ENCODE measurements at places on chromosomes 7 and 10.

- DNase-seq, result no peak
Observed at GRCh38 chr10:46079831-46080585, 33.9 kb upstream of the MSMB start.

- no peak for DNase-seq
Observed at GRCh38 chr10:84291384-84291783, 37.0 kb upstream of the CCSER2 start.

- DNase-seq, result no peak
Observed at GRCh38 chr7:18020138-18020715, 7.4 kb downstream of the PRPS1L1 start.

DNA sequence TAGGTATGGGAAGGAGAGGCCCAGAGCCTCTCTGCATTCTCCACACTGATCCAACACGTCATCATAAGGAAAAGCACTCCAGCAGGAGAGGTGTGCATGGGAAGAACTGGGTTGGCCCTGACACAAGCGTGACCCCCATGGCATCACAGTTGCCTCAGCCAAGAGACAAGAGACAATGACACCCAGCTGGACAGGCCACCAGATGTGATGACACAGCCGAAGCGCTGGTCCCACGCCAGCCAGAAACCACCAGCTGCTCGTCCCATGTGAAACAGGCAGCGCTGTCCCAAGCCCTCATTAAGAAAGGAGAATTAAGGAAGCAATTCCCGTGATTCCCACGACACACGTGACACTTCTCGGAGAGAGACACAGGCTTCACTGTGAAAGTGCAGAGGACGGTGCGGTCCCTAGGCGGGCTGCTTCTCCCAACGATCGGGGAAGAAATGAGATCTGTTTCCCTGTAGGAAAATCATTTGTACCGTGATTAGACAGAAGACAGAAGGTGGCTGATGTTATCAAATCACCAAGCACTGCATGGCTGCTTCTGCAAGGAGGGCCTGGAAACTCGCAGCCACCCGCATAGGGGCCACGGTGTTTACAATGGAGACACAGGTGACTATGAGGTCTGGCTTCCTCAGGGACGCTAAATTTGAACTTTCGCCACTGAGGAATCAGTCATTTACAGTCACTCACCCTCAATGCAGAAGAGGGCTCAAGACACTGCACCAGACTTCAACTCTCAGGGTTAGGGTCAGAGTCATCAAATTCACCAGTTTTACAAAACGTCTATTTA, 74.5 kb downstream of the DIP2C start:
- no peak for DNase-seq
